Suppressor macrophage (primary cell): ENCODE measurements at places on chromosomes 7 and 10.

GRCh38 chr10:111707076-111707475, 476.5 kb downstream of the GPAM start:
- no peak for DNase-seq

DNA sequence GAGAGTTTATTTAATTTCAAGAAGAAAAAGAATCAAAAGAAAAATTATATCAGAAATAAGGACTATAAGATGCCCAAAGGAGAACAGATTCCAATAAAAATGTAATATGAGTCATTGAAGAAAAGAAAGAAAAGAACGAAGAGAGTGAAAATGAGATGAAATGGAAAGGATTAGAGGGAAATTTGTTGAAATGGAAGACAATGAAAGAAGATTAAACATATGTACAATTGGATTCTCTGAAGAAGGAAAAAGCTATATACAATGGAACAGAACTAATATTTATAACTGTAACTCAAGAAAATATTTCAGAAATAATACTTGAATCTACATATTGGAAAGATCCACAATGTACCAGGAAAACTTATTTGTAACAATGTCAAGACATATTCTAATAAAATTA, 25.1 kb upstream of the UPP1 start:
- DNase-seq: no peak

DNA sequence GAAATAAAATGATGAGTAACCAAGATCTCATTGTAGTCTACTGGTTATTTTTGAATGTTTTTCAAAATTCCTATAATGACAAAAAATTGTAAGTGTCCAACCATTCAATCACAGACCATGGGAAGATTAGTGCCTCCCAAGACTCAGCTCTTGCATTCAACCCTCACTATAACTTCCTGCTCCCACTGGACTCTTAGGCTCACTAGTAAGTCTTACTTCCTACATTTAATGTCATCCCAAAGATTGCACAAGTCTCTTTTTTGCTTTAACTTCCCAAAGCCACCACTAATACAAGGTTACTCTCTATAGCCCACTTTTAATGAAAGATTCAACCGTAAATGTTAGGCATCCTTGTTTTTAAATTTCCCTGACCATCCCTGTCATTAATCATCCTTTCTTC, 111.9 kb upstream of the NRBF2 start:
- DNase-seq: peak; percentile 5

DNA sequence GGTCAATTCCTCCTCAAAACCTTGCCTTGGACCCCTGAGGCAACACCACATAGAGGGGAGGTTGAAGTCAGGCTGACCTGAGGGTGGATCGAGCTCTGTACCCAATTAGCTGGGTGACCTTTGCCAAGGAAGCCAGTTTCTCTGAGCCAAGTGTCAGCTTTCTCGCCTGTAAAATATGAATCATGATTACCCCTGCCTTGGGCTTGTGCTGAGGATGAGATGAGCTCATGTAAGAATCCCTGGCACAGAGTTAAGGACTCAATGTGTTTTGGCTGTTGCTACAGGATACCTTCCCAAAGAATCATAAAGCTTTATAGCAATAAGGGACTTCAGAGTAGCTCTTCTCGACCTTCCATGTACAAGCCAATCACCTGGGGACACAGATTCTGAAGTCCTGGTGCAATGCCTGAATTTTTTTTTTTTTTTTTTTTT, 43.5 kb upstream of the CACUL1 start:
- DNase-seq: peak; percentile 15
